ENCODE measurements at places on chromosomes 11 and 22.

- no peak for DNase-seq
These were observed 426.4 kb upstream of the LUZP2 start for GRCh38 chr11:24070435-24070834.

DNA sequence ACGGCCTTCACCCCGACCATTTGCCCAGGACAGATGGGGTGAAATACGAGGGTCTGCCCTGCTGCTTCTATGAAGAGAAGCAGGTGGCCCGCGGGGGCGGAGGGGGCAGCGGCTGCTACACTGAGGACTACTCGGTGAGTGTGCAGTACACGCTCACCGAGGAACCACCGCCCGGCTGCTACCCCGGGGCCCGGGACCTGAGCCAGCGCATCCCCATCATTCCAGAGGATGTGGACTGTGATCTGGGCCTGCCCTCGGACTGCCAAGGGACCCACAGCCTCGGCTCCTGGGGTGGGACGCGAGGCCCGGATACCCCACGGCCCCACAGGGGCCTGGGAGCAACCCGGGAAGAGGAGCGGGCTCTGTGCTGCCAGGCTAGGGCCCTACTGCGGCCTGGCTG, 11.2 kb downstream of the C22orf31 start:
- no peak for DNase-seq

DNA sequence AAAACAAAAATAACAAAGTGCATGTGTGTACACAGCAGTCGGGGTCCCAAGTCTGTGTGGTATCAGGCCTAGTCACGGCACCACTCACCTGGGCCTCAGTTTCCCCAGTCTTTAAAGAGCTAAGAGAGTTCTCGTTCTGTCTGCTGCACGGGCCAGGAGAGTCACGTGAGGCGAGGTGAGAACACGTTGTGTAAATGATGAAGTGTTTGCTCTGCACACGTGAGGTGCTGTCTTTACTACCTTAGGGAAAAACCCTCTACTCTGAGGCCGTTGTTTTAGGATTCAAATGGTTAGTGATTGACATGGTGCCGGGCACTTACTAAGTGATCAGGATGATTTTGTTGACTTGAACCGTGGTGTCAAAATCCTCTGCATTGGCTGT, 86.5 kb upstream of the PPARA start:
- DNase-seq = peak; percentile 56

GRCh38 chr22:38751422-38752346, 4.1 kb downstream of the SUN2 start:
- DNase-seq = no peak

DNA sequence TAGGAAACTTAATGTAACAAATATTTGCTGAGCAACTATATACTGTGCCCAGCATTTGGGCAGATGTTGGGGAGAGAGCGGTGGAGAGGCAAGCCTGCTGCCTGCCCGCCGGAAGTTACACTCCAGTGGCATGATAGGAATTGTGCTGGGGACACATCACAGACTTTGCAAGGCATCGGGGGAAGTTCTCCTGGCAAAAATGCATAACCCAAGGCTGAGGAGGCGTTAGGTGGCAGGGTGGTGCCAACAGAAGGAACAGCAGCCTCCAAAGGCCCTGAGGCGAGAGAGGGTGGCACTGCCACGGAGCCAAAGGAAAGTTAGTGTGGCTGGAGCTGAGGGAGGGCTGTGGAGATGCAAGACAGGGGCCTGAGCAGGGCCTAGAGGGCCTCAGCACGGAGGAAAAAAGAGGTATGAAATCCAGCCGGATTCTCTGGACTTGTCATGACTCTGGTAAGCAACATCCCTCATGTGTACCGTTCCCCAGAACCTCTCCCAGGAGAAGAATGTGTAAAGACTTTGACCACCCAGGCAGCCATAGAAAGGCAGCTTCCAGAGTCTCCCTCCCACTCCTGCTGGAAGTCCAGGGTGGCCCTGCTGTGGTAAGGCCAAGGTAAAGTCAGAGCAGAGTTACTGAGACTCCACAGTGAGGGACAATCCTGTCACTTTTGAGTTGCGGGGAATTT, 76.1 kb upstream of the RAB1B start:
- DNase-seq = no peak

DNA sequence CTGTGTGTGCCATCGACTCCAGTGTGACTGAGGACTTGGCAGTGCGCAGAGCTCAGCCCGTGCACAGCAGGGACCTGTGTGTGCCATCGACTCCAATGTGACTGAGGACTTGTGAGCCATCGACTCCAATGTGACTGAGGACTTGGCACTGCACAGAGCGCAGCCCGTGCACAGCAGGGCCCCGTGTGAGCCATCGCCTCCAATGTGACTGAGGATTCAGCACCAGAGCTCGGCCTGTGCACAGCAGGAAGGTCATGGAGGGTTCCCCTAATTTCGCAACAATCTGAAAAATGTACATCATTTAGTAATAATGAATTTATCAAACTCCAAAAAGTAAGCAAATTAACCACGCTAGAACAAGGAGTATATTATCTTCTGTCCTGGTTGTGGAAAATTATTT, 348.3 kb upstream of the B3GAT1 start:
- no peak for DNase-seq

DNA sequence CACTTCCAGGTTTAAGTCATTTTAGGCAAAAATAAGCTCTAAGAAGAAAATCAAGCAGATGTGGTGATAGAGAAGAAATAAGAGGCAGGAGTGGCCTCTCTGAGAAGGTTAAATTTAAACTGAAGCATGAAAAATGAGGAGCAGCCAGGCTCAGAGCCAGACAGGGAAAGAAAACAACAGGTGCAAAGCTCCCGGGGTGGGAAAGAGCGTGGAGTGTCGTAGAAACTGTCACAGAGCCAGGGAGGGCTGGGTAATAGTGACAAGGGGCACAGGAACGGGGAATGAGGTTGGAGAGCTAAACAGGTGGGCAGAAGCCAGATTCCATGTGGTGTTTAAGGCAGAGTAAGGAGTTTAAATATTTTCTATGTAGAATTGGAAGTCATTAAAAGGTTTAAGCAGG, 132.1 kb upstream of the BLID start:
- no peak for DNase-seq
